ENCODE measurements at places on chromosomes 3 and 15.

- no peak for DNase-seq
These were observed 13.4 kb downstream of the PML start for GRCh38 chr15:74007820-74008371.

GRCh38 chr3:167078070-167078622, 302.0 kb downstream of the ZBBX start:
- DNase-seq = peak; percentile 6

- DNase-seq = no peak
These were observed 2.3 kb upstream of the HMCES start for GRCh38 chr3:129276385-129276784.

GRCh38 chr3:17655743-17656142, 86.7 kb downstream of the TBC1D5 start:
- no peak for DNase-seq

GRCh38 chr3:183822631-183823030, 2.7 kb downstream of the MAP6D1 start:
- peak; percentile 42 for DNase-seq

GRCh38 chr15:99120050-99120777, 15.3 kb downstream of the SYNM start:
- DNase-seq = no peak

- DNase-seq = no peak
These were observed 6.2 kb downstream of the SCAANT1 start for GRCh38 chr3:63905731-63906620.

- DNase-seq = peak; percentile 68
These were observed 1.1 kb downstream of the NFKBIZ start for GRCh38 chr3:101850246-101851051.

Measured in amniotic epithelial cell (primary cell).